Right atrium auricular region (tissue), 2 donors: ENCODE measurements at places on chromosomes 7 and 10. TPM values are rescaled to one million over a fixed set of nuclear protein-coding genes. Genes with fewer than 3 reads are reported as not detected.
A peak's percentile ranks its signal among the peaks of the same experiment; 100 is the strongest.

- no peaks in the 10 kb centered on the region for H3K4me1 ChIP-seq
- no peaks in the 10 kb centered on the region for H3K36me3 ChIP-seq
- H3K27me3 ChIP-seq = no peaks in the 10 kb centered on the region
- no peak for DNase-seq
- no peak overlapping the region for H3K27ac ChIP-seq
- H3K4me3 ChIP-seq = no peak overlapping the region
These were observed 91.4 kb downstream of the TMEM130 start for GRCh38 chr7:98778421-98778820.

DNA sequence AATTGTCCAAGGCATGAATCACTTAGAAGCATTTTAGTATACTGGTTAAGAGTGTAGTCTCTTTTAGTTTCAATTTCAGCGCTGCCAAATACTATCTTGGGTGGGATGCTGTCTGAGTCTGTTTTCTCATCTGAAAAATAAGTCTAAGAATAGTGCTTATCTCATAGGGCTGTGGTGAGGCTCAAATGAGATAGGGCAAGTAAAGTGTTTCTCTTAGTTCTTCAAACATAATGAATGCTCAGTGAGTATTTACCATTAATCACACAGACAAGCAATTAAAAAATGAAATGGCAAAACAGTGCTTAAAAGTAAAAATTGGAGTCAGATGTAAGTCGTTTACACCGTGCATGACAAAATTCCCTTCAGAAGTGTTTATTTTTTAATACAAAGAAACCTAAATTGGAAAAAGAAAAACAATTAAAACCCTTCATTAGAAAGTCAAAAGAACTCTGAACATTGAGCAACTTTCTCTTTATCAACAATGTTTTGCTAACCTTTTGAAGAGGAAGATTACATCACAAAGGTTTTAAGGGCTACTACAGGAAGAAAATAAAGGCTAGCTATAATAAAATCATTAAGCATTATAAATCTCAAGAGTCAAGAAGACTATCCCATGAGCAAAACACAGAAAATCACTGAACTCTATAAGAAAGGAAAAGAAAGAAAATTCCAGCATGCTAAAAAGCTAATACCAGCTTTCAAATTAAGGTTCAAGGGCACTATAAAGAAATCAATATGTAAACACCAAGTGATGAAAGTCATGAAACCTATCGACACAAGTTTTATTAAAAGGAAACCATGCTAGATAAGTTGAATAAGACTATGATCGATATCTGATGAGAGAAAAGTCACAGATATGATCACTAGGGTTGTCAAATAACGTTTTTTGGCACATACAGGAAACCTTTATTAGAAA, 45.6 kb upstream of the C1GALT1 start:
- no peaks in the 10 kb centered on the region for H3K27me3 ChIP-seq
- no peak overlapping the region for H3K4me3 ChIP-seq
- H3K36me3 ChIP-seq = no peaks in the 10 kb centered on the region
- no peaks in the 10 kb centered on the region for H3K4me1 ChIP-seq
- DNase-seq = no peak

DNA sequence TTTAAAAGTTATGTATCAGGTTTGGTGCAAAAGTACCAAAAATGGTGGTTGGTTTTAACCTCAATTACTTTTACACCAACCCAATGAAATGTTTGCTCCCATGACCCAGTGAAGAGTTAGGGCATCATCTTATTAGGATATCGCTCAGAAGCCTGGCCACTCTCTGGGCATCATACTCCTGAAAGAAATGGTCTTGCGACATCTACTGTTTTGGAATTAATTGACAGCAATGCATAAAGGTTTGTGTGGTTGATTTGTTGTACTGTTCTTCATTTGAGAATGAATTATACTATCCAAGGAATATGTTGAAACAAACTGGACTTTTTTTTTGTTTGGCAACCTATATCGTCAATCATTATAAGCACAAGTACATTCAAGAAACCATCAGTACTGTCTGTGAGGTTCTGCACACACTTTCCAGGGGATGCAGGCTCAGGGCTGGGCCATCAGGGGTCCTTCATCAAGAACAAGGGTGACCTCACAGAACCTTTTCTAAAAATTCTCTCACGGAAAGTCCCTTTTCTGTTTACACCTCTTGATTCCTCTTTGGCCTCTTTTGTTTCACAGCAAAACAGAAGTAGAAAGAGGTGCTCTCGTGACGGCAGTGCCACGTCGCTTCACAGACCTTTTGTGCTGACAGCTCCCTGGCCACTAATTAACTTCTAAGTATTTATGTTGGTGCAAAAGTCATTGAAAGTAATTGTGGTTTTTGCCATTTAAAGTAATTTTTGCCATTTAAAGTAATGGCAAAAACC, 117.2 kb upstream of the KLF6 start:
- no peaks in the 10 kb centered on the region for H3K36me3 ChIP-seq
- no peak for DNase-seq
- H3K4me1 ChIP-seq = no peaks in the 10 kb centered on the region
- H3K27ac ChIP-seq = peak overlapping the region; percentile 36

DNA sequence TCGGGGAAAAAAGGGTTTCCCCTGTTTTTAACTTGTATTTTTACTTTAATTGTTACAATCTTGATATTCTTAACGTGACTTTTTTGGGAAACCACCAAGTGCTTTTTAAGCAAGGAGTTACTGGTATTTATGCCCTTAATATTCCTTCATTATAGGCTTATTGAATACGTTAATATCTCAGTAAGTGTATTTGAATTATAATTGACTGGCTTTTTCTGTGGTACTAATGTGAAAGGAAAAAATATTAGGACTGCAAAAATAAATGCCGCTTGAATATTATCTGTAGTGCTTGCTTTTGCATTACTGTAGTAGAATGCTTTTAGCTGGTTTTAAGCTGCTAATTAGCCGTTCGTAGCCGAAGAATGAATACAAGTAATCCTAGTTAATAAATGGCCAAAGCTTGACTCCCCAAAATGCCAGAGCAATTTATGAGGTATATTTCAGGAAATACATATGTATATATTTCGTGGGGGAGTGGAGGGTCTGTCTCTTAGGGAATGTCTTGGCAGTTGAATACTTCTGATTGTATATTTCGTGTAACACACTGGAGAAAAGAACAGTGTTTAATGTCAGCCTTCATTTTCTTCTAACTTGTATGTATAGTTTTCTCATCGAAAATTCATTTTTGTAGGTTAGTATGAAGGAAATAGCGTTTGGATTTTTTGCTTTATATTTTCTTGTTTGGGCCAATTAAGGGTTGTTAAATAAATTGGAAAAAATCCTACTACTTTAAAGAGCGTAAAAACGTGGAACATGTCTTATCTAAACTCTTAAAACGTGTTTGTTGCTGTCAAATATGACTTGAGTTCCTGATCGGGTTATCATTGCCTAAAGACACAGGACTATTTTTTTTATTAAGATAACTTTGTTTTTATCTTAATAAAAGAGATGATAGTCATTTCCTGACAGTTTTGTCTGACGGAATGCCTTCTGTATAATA, 1.5 kb downstream of the PDCD4 start:
- H3K4me3 ChIP-seq = peak overlapping the region; percentile 74
- no peaks in the 10 kb centered on the region for H3K4me1 ChIP-seq
- H3K27me3 ChIP-seq = no peaks in the 10 kb centered on the region
- DNase-seq = no peak

DNA sequence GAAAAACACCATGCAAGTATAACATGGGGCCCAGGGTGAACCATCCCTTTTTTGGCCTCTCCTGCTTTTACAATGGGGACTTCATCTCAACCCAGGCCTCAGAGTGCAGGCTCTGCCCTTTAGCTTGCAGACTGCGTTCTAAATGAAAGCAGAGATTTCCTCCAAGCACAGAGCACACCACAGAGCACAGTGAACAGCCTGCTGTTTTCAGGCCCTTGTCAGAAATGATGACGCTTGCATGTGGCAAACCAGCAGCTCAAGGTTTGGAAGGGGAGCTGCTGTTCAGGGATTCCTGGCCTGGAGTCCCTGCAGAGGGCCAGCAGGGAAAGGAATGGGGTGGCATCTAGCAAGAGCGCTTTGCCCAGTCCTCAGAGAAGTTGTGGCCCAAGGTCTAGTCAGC, 167.3 kb upstream of the CDCA7L start:
- H3K4me1 ChIP-seq = no peaks in the 10 kb centered on the region
- no peak overlapping the region for H3K4me3 ChIP-seq
- peaks cover 8% of the 10 kb centered on the region for H3K36me3 ChIP-seq
- no peak overlapping the region for H3K27ac ChIP-seq

GRCh38 chr7:101162551-101163278, 2.7 kb downstream of the VGF start:
- peaks cover 14% of the 10 kb centered on the region for H3K36me3 ChIP-seq
- peak overlapping the region; percentile 16 for H3K27ac ChIP-seq
- peak overlapping the region; percentile 42 for H3K4me3 ChIP-seq

- H3K4me3 ChIP-seq = no peak overlapping the region
- H3K4me1 ChIP-seq = no peaks in the 10 kb centered on the region
- H3K36me3 ChIP-seq = peaks cover 2% of the 10 kb centered on the region
These were observed 148.8 kb downstream of the TAX1BP1 start for GRCh38 chr7:27888736-27889135.

DNA sequence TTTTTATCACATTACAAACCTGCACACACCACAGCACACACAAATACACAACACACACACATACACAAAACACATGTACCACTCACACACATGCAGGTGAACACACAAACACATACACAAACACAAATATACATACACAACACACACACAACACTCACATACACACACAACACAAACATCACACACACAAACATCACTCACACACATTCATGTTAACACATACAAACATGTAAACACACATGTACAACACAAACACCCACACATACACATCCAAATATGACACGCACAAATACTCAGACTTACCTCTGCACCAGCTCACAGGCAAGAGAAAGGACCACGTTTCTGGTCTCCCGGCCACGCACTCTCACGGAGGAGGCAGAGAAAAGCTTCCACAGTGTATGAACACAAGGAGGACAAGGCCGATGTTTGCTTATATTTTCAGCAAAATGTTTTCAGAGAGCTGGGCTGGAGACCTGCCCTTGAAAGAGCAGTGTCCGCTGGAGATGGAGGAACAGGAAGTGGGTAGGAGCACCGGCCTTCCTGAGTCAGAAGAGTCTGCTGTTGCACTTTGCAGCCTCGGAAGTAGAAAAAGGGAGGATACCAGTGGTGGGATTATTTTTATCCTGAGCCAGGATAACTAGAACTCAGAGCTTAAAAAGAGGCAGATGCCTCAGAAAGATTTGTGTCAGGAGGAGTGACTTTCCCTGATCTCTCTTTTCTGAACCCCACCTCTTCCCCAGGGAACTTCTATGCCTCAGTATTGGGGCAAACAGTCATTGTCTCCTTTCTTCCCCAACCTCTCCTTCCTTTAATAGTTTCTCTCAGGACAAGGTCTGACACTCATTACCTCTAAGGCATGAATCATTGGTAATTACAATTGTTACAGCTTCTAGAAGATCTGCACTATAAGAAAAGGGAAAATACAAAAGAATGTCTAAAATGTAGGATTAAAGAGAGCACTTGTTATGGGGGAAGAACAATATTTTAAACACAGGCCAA, at the start of gene GIMAP6:
Gene GIMAP6 (minus strand): TSS at position 520 of the 999 bp plus-strand sequence. CDS start 2,243 bp downstream, outside the sequence.
- H3K27me3 ChIP-seq = no peaks in the 10 kb centered on the region
- H3K4me1 ChIP-seq = no peaks in the 10 kb centered on the region
- H3K36me3 ChIP-seq = peaks cover 17% of the 10 kb centered on the region
- H3K4me3 ChIP-seq = peak within 1 kb of the TSS; percentile 45

DNA sequence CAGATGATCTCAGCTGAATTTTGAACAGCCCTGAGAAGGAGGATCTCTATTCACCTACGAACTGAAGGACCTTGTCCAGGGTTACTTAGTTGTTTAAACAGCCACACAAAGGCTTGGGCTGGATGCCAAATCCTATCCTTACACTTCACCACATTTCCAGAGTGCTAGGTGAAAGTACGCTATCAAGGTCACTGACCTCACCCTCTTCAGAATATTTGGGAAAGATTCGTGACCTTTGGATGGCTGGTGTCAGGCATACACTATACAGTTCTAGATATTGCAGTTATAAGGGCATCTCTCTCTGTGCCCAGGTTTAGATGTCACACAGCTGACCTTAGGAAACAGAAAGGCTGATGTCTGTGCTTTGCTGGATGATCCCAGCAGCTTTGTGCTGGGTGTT, 61.2 kb upstream of the ABLIM1 start:
- peak overlapping the region; percentile 83 for H3K27ac ChIP-seq
- no peak overlapping the region for H3K4me3 ChIP-seq
- no peaks in the 10 kb centered on the region for H3K36me3 ChIP-seq
- no peaks in the 10 kb centered on the region for H3K4me1 ChIP-seq
- no peak for DNase-seq

GRCh38 chr10:90047243-90047729, 345.9 kb downstream of the KIF20B start:
- H3K4me3 ChIP-seq = no peak overlapping the region
- H3K4me1 ChIP-seq = peaks cover 8% of the 10 kb centered on the region
- no peak for DNase-seq
- peak overlapping the region; percentile 1 for H3K27ac ChIP-seq
- H3K36me3 ChIP-seq = no peaks in the 10 kb centered on the region

GRCh38 chr10:123865880-123866279, 25.7 kb downstream of the CPXM2 start:
- H3K4me1 ChIP-seq = no peaks in the 10 kb centered on the region
- H3K27me3 ChIP-seq = no peaks in the 10 kb centered on the region

GRCh38 chr7:73894733-73895551, 34.0 kb downstream of the TMEM270 start:
- H3K27ac ChIP-seq = peak overlapping the region; percentile 69
- no peaks in the 10 kb centered on the region for H3K27me3 ChIP-seq
- H3K36me3 ChIP-seq = no peaks in the 10 kb centered on the region
- peaks cover 46% of the 10 kb centered on the region for H3K4me1 ChIP-seq
- peak; percentile 94 for DNase-seq
- H3K4me3 ChIP-seq = no peak overlapping the region

C10orf53 gene
- total RNA-seq = not detected

TMEM213 gene
- not detected for total RNA-seq

PON1 gene
- not detected for total RNA-seq

HECW1 gene
- not detected for total RNA-seq

TCAF2 gene
- total RNA-seq = 1.4 TPM

PI4K2A gene
- 20.2 TPM for total RNA-seq
